ENCODE measurements at places on chromosomes 2 and 18.

GRCh38 chr2:37459095-37459981, 114.9 kb downstream of the QPCT start:
- no peak for DNase-seq

DNA sequence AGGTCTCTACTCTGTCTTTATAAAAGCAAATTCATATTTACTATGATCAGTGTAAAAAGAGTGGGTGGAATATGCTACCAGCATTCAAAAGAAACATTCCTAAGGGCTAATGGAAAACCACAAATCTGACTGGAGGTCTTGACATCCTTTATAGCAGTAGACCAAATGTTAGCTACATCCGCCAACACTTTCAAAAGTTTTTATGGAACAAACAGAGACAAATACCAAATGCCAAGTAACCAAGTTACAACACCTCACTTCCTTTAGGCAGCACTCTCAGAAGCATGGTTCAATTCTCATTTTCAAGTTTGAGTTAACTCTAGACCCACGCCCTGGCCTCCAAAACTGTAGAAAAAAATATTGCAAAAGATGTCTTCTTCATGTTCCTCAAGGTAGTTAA, 78.3 kb upstream of the SETBP1 start:
- no peak for DNase-seq

DNA sequence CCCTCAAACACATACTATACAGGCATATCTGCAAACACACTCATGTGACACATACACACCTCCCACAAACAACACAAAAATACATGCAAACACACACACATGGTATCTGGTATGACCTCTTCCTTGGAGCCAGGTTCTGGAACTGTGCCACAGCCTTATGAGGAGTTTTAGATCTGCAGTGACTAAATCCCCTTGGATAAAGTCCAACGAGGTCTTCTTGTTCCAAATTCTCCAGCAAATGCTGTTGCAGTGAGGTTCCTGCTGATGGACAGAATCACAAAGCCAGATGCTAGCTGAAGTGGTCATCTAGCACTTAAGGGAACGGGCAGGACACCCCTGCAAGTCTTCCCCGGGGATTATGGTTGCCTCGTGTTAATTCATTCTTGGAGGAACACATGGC, 54.5 kb upstream of the DAPL1 start:
- DNase-seq, result no peak

- DNase-seq, result no peak
These were observed 35.0 kb downstream of the YES1 start for GRCh38 chr18:777021-777420.

DNA sequence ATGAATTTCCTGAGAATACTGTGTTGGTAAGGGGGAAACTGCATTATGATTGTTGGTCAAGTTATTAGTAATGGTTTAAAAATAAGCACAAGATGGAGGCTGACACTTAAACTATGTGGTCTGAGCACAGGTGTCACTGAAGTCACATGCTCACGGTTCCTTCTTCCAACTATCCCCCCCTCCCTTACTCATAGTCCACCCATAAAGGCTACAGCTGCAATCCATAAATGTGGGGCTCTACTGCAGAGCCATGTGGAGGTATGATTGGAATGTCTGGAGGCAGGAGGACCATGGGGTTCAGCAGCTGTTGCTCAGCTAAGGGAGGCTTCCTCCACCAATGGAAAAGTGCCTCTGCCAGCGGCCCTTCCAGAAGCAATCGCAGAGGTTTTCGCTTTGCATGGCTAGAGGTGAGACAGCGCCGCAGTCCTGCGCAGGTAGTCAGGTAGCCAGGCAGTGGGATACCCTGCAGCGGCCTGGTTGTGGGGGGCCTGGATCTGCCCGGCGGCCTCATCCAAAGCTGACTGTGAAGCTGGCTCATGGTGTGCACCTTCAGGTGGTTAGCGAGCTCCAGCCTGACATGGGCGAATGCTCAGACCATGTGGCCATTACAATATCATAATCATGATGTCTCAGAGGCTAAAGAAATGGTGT, 249.6 kb downstream of the DCDC2C start:
- DNase-seq, result no peak

DNA sequence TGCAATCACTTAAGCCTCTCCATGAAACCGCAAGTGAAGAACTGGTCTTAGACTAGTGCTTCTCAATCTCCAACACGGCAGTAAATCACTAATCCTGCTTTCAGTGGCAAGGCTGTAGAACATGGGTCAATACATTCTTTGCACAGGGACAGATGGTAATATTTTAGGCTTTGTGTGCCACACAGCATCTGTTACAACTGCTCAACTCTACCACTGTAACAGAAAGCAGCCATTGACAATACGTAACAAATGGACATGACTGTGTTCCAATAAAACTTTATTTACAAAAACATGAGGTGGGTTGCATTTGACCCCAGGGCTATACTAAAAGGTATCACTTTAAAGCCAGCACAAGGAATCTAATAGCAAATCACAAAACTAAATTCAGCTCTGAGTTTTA, 51.1 kb downstream of the RNF152 start:
- no peak for DNase-seq

DNA sequence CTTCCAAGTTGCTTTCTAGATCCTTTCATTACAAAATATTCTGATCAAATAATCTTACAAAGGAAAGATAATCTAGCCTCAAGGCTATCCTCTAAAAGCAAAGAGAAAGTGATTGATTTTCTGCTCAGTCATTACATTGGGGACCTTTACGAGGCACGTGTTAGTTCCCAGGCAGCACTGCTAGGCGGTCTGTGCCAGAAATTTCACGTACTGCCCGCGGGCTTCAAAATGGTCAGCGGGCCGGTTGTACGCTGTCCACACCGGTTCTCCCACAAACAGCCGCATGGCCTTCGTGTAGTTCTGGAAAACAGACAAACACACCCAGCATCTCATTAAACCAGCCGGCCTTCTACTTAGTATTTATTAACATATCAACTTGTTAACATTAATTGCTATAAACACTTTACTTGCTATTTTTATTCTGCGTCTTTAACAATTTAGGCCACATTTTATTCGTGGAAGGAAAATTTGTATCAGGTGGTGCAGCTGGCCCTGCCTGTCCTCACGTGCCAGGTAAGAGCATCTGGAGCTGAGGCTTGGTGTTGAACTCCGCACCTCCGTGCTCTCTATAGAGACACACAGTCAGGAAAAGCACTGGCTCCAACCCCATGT, 20.4 kb downstream of the ADI1 start:
- no peak for DNase-seq

GRCh38 chr2:94956797-94957391, 68.6 kb upstream of the MAL start:
- no peak for DNase-seq

DNA sequence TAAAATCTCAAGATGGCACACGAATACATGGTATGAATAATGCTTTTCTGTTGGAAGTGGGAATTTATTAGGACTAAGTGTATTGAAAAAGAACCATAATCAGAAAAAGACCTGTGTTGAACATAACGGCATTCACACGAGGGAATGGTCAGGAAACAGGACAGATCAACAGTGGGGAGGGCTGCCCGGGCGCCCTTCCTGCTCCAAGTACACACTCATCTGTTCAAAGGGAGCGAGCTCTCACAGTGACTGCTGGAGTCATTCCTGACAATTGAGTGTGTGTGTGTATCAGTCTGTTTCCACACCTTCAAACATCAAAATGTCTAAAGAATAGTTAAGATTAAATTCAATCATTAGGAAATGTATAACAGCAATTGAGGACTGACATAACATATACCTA, 167.2 kb downstream of the HDAC4 start:
- no peak for DNase-seq

- peak; percentile 5 for DNase-seq
These were observed 493.1 kb downstream of the SOCS6 start for GRCh38 chr18:70781860-70782453.

DNA sequence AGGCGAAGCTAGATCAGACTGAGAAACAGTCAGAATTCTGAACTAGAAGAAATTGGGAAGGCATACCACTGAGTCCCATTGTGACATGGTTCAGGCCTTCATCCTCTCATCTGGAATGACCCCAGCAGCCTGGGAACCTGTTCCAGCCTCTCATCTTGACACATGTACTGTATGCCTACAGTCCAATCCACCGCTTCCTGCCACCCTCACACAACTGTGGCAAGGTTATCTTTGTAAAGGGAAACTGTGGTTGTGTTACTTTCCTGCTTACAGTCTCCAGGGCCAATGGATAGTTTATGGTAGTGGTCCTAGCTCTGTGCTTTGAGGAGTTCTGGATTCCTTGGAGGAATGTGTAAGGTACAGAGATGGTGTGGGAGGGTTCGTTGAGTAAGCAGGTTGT, 296.9 kb upstream of the TRIB2 start:
- no peak for DNase-seq

- no peak for DNase-seq
These were observed 21.6 kb upstream of the OTOS start for GRCh38 chr2:240162032-240162431.

DNA sequence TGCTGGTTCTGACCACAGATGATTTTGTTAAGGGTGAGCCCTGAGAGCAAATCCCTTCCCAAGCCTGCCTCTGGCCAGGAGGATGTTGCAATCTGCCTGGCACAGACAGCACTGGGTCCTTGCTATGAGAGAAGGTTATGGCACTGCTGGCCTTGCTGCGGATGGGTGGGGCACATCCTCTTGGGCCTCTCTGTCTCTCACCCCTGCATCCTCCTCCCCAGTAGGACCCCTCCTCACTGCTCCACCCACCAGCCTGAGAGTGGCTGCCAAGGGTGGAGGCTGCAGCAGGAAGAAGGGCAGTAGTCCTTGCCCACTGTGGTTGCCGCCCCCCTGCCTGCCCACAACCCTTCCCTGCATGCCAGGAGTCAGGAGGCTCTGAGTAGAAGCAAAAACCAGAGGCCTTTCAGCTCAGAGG, 180.9 kb downstream of the ZBTB7C start:
- no peak for DNase-seq

GRCh38 chr2:47019961-47020681, 104.5 kb upstream of the MCFD2 start:
- no peak for DNase-seq

DNA sequence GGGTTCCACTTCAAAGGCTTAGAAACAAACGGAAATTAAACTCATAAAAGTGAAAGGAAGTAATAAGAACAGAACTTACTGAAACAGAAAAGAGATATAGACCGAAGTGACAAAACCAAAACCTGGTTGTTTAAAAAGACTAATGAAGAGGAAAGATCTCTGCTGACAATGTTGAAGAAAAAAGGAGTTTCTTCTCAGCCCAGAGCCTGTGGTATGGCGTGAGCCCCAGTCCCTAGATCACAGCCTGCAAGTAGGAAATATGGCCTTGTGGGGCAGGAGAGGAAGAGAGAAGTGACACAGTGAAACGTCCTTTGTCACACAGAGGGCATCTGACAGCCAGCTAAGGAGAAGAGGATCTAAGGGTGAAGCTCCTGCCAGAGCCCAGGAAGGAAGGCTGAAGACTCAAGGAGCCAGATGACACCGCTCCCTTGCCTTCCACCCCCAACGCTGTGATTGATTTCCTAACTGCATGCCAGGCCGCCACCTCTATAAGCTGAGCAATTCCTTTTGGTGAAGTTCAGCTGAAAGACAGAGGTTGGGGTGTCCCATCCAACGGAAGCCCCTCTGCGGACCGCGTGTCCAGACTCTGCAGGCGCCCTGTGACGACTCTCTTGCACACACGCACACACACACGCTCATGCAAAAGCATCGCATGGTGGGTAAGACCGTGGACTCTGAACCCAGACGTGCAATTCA, 141.1 kb downstream of the HDAC4 start:
- DNase-seq, result no peak

GRCh38 chr2:158290225-158290624, 166.3 kb downstream of the CCDC148 start:
- DNase-seq, result no peak

GRCh38 chr2:134324947-134325346, 71.1 kb downstream of the MGAT5 start:
- no peak for DNase-seq

- DNase-seq, result no peak
These were observed 4.0 kb downstream of the FLACC1 start for GRCh38 chr2:201353116-201353515.

DNA sequence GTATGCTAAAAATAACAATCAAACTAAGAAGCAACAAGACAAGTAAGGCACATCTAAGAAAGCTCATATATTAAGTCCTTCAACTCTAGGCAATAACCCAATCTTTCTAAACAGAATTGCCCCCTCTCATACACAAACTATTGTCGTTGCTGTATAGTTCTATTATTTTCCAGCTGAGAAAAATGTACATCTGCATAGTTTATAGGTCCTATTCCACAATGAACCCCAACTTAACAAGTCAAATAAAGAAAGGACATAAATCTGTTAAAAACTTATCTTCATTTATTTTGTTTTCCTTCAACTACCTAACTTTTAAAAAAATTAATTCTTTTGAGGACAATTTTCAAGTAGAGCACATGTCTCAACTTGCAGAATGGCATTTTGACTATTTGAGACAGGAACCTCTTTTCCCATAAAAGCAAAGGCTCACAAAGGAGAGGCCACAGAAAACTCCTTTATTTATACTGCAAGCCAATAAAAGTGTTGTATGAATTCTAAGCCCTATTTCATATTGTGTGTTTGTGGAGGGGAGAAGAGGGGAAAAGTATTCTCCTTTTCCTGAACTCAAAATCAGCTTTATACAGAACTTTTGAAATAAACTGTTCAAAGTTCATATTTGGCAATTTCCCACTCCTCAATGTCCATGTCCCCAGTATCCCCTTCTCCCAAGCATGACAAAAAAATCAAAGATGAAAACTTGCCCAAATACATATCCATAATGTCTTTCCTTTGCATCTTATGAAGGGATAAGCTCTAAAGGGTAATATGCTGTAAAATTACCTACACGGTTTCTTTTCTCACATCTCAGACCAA, 37.4 kb downstream of the RTN4 start:
- DNase-seq, result no peak

DNA sequence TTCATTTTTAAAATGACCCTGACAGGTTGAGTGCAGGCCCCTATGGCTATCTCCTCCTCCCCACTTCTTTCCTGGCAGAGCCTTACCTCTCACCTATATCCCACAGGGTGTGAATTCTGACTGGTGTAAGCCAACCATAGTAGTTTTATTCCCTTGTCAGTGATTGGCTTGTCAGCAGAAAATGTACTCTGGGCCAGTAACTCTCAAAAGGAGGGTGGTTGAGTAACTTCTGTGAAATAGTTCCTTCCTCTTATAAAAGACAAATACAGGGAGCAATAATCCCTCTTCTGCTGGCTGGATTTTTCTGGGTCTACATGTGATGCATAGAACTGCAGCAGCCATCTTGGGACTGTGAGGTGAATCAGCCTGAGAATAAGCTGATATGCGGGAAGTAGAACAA, 83.4 kb downstream of the RAPH1 start:
- no peak for DNase-seq

DNA sequence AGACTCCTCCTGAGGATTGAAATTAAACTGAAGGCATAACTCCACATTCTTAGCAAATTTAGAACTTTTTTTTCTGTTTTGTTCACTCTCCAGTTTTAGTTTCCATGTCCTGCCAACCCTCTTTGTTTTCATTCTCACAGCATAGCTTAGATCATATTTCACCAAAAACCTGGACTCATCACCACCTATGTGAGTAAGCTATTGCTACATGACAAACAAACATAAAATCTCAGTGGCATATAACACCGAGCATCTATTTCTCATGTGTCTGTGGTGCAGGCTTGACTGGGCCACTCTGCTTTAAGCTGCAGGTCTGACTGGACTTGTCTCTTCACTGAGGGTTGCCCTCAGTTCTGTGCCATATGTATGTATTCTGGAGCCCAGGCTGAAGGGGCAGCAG, 385.2 kb downstream of the ARHGAP15 start:
- DNase-seq, result no peak

- DNase-seq, result no peak
These were observed 3.9 kb downstream of the KCNG2 start for GRCh38 chr18:79801641-79802040.

Data from NK-92 treated with Interleukin-12 subunit alpha and Interleukin-12 subunit beta, amount 100 ng/mL, for 24 hours (cell line).